ENCODE measurements at places on chromosomes 3 and 15.

DNA sequence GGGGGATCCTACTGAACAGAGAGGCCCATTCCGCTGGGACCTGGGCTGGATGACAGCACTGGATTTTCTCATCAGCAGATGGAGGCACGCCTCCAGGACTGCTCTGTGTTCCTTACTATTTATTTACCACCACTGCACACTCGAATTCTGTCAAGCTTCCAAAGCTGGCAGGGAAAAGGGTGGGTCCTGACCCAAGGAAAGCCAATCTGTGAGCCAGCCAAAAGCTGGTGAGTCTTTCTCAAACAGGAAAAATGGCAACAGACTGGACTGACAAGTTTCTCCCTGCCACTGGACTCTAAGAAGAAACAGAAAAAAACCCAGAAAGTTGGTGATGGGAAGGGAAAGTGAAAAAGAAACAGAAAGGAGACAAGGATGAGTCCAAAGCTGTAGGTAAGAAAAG lies 37.8 kb downstream of the CD47 start:
- peaks cover 89% of the 10 kb centered on the region for H3K36me3 ChIP-seq
- peaks cover 4% of the 10 kb centered on the region for H3K4me1 ChIP-seq
- no peak overlapping the region for H3K4me3 ChIP-seq
- H3K27me3 ChIP-seq: no peaks in the 10 kb centered on the region

GRCh38 chr3:55607844-55608243 lies 120.7 kb upstream of the WNT5A start:
- no peaks in the 10 kb centered on the region for H3K36me3 ChIP-seq
- no peaks in the 10 kb centered on the region for H3K27me3 ChIP-seq
- no peak overlapping the region for H3K4me3 ChIP-seq
- no peak for DNase-seq
- H3K27ac ChIP-seq: no peak overlapping the region
- H3K4me1 ChIP-seq: no peaks in the 10 kb centered on the region

GRCh38 chr3:144544871-144545270 lies 573.2 kb downstream of the DIPK2A start:
- no peaks in the 10 kb centered on the region for H3K27me3 ChIP-seq
- no peaks in the 10 kb centered on the region for H3K4me1 ChIP-seq
- DNase-seq: no peak
- H3K36me3 ChIP-seq: no peaks in the 10 kb centered on the region
- no peak overlapping the region for H3K4me3 ChIP-seq

DNA sequence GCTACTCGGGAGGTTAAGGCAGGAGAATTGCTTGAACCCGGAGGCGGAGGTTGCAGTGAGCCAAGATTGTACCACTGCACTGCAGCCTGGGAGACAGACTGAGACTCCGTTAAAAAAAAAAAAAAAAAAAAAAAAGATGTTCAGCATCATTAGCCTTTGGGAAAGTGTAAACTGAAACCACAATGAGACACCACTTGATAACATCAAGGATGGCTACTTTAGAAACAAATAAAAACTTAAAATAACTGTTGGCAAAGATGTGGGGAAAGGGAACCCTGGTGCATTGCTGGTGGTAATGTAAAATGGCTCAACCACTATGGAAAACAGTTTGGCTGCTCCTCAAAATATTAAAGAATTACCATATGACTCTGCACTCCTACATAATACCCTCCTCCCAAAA lies 1.9 kb downstream of the LEO1 start:
- H3K4me3 ChIP-seq: peak overlapping the region; percentile 37
- no peaks in the 10 kb centered on the region for H3K36me3 ChIP-seq
- no peaks in the 10 kb centered on the region for H3K27me3 ChIP-seq
- DNase-seq: no peak

DNA sequence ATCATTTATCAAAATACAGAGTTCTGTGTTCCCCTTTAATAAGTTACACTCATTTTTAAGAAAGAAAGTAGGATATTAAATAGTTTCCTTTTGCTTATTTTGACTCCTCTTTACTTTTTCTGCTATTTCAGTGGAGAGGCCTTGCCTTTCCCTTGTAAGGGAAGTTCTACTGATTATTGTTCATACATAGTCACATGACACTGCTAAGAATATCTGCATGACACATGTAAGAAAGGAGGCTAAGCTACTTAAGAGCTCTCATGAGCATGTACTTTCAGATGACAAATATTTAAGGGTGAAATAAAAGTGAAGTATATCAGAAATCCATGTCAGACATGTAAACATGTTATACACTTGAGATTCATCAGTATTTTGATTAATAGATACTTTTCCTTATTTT lies 39.0 kb downstream of the MYRIP start:
- no peaks in the 10 kb centered on the region for H3K27me3 ChIP-seq
- H3K4me3 ChIP-seq: no peak overlapping the region
- H3K4me1 ChIP-seq: no peaks in the 10 kb centered on the region
- H3K27ac ChIP-seq: no peak overlapping the region
- no peak for DNase-seq

DNA sequence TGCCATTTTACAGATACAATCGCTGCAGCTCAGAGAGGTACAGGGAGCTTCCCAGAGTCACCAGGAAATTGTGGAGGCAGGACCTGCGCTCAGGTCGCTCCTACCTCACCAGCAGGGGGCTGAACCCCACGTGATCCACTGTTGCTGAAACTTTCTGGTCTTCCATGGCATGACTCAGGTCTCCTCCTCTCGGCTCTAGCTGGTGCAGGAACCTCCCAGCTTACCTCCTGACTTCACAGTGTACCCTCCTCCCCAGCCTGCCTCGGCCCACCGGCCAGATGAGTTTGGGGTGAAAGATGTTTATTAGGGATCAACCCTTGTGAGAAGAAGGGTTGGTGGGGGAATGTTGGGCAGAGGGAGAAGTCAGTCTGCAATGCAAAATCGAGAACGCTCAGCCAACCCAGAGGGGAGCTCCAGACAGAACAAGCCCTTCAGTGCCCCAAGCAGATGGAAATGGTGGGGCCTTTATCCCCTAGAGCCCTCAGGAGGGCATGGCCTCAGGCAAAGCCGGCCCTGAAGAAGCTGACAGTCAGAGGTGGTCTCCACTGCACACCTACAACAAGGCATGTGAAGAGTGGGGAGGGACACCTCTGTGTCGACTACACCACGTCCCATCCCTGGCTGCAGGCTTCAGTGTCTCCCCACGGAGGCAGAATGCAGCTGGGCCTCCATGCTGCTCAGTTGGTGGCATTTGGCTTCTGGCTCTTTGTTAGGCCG lies 118.6 kb upstream of the PRR20G start:
- H3K36me3 ChIP-seq: no peaks in the 10 kb centered on the region
- peak; percentile 10 for DNase-seq
- no peaks in the 10 kb centered on the region for H3K27me3 ChIP-seq

DNA sequence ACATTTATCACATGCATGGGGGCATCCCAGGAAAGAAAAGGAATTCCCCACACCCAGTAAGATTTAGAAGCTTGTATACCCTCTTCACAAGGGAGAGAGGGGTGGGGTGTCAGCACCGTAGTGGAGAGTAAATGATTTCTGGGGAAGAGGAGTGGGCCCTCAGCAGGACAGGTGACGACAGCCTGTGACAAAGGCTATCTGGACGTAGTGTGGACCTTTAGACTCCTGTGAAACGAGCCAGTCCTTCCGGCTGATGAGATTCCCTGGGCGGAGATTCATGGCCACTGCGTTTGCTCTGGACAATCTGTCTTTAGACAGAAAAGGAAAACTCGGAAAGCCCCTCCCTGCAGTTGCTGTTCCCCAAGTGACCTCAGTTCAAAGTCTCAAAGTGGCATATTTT lies 1.7 kb upstream of the FAM3D start:
- H3K4me1 ChIP-seq: no peaks in the 10 kb centered on the region
- no peaks in the 10 kb centered on the region for H3K36me3 ChIP-seq
- DNase-seq: no peak
- H3K4me3 ChIP-seq: no peak overlapping the region
- no peaks in the 10 kb centered on the region for H3K27me3 ChIP-seq

DNA sequence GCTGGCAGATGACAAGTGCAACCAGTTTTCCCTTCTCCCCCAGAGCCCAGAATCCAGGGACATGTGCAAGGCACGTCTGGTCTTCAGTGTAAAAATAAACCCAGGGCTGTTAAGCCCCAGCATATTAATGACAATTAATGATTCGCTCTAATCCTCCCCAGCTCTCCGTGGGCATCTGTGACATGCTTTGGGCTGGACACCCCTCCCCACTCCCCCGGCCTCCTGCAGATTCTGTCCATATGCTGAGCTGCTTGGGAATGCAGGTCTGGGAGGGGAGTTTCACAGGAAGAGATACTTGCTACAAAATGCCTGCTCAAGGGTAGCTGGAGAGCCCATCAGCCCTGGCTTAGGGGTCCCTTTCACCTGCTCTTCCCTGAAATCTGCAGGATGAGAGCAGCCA lies 43.0 kb upstream of the NTRK3 start:
- H3K4me3 ChIP-seq: no peak overlapping the region
- H3K27me3 ChIP-seq: no peaks in the 10 kb centered on the region
- H3K27ac ChIP-seq: no peak overlapping the region
- no peak for DNase-seq
- H3K4me1 ChIP-seq: no peaks in the 10 kb centered on the region

- no peaks in the 10 kb centered on the region for H3K27me3 ChIP-seq
- no peak for DNase-seq
- H3K36me3 ChIP-seq: no peaks in the 10 kb centered on the region
- no peaks in the 10 kb centered on the region for H3K4me1 ChIP-seq
These were observed 707.4 kb downstream of the MECOM start for GRCh38 chr3:168956076-168956475.

- no peak for DNase-seq
- H3K4me1 ChIP-seq: no peaks in the 10 kb centered on the region
- no peaks in the 10 kb centered on the region for H3K36me3 ChIP-seq
- H3K4me3 ChIP-seq: no peak overlapping the region
- H3K27me3 ChIP-seq: no peaks in the 10 kb centered on the region
- H3K27ac ChIP-seq: no peak overlapping the region
These were observed 10.6 kb downstream of the IQSEC1 start for GRCh38 chr3:13062647-13063046.

DNA sequence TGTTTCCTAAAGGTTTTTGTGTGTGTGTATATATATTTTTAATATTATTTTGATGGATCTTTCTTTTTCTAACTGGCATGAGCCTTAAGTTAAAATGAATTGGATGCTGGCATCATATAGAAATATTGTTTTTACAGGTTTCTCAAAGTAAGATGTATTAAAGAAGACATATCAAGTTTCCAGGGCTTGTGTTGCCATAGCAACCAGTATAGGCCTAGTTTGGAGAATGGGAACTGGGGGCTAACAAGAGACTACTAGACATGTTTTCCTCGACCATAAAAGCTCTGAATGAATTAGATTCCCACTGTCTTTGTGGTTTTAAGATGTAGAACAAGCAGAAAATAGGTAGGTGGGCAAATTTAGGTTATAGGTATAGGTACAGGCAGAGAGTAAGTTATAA lies 771.4 kb downstream of the TUSC7 start:
- no peaks in the 10 kb centered on the region for H3K27me3 ChIP-seq
- H3K27ac ChIP-seq: no peak overlapping the region
- H3K4me3 ChIP-seq: no peak overlapping the region
- H3K4me1 ChIP-seq: no peaks in the 10 kb centered on the region
- DNase-seq: no peak

DNA sequence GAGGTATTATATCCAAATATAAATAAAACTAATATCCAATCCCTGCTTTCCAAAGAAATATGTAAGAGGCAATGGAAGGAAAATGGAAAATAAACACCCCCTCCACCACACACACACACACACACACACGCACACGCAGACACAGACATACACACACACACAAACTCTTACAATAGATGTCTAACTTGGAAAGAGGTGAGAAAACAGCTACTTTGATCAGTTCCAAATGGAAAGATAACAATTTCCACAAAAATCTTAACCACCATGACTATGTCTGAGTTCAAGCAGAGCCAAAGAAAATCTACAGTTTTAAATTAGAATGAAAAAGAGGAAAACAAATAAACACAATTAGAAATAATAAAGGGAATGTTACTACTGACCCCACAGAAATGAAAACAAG lies 285.3 kb upstream of the TGFBR2 start:
- H3K36me3 ChIP-seq: no peaks in the 10 kb centered on the region
- no peak overlapping the region for H3K27ac ChIP-seq
- no peaks in the 10 kb centered on the region for H3K27me3 ChIP-seq
- no peak overlapping the region for H3K4me3 ChIP-seq
- DNase-seq: no peak

- no peak for DNase-seq
- H3K4me1 ChIP-seq: no peaks in the 10 kb centered on the region
- H3K27ac ChIP-seq: no peak overlapping the region
- H3K36me3 ChIP-seq: no peaks in the 10 kb centered on the region
- H3K27me3 ChIP-seq: no peaks in the 10 kb centered on the region
These were observed 168.2 kb downstream of the TP63 start for GRCh38 chr3:189799366-189799765.

GRCh38 chr3:169813757-169814517 lies 1.2 kb upstream of the LRRC34 start:
- H3K4me3 ChIP-seq: peak overlapping the region; percentile 80
- H3K27ac ChIP-seq: no peak overlapping the region
- peaks cover 8% of the 10 kb centered on the region for H3K27me3 ChIP-seq
- DNase-seq: peak; percentile 91
- peaks cover 27% of the 10 kb centered on the region for H3K4me1 ChIP-seq
- no peaks in the 10 kb centered on the region for H3K36me3 ChIP-seq

GRCh38 chr15:70876011-70876410 lies 16.2 kb downstream of the THAP10 start:
- no peaks in the 10 kb centered on the region for H3K36me3 ChIP-seq
- no peak overlapping the region for H3K4me3 ChIP-seq
- peaks cover 7% of the 10 kb centered on the region for H3K27me3 ChIP-seq
- H3K27ac ChIP-seq: no peak overlapping the region

DNA sequence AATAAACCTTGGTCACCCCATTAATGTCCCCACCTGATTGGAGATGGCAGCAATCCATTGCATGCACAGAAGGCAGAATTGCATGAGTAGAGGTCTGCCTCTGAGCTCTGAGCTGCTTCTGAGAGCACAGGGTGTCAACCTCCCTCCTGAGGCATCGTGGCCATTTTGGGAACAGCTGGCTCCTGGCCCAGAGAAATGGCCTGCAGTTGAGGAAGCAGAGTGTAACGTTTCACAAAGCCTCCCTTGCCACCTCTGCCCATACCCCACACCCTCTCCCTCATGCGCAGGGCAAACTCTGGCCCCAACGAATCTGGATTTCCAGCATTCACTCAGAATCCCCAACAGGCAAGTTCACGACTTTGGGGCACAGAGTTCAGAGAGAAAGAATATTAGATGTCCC lies 198.9 kb downstream of the ADAMTS9 start:
- H3K27me3 ChIP-seq: peaks cover 6% of the 10 kb centered on the region
- H3K4me3 ChIP-seq: no peak overlapping the region
- DNase-seq: no peak
- no peaks in the 10 kb centered on the region for H3K36me3 ChIP-seq

GRCh38 chr15:27833178-27833577 lies 265.9 kb downstream of the OCA2 start:
- no peak overlapping the region for H3K4me3 ChIP-seq
- no peak for DNase-seq
- no peak overlapping the region for H3K27ac ChIP-seq
- H3K27me3 ChIP-seq: no peaks in the 10 kb centered on the region
- H3K36me3 ChIP-seq: no peaks in the 10 kb centered on the region
- H3K4me1 ChIP-seq: no peaks in the 10 kb centered on the region
